Uterus (tissue), 4 donors: ENCODE measurements at places on chromosomes 12 and 14. TPM values are rescaled to one million over a fixed set of nuclear protein-coding genes. Genes with fewer than 3 reads are reported as not detected.

DNA sequence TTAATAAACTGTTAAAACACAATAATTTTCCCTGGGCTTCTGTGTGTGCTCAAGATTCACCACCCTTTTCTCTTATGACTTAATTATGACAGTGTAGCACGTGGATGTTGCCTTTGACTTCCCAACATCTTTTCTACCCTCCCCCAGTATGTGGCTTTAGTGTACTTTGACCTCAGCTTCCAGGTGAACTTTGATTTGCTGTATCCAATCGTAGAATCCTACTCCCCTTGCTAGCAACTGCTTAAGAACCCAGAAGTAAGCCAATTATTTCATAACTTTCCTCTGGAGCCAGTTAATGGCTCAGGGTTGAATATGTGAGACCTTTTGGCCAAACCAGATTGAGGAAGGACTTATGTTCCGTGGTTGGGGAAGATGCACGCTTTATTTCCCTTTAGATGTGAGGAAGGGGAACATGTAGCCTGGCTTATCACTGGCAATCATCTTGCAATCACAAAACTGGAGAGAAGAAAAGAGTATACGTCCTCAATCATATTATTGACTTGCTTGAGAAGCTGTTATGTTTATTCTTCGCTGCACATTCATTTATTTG lies 259.6 kb upstream of the ATP2B1 start:
- no peak for DNase-seq

DNA sequence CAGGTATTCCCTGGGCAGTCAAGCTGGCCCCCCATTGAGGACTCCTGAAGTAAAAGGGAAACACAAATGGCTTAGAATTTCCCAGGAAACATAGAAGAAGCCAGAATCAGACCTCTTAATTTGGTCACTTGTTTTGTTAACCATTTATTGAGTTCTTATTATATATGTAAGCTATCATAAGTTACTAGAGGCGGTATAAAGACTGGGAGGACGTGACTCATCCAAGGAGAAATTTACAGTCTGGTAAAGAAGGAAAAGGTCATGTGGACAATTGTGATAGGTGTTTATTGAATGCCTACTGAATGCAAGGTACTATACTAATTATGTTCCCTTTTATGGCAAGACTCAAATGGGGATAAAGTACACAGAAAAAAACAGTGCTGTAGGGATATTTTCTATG lies 146.7 kb downstream of the DYRK2 start:
- no peak for DNase-seq

- DNase-seq: no peak
Measured at GRCh38 chr14:24804552-24805212, 170.7 kb upstream of the GZMB start.

- no peak for DNase-seq
Measured at GRCh38 chr12:99111600-99111999, 466.5 kb downstream of the APAF1 start.

DNA sequence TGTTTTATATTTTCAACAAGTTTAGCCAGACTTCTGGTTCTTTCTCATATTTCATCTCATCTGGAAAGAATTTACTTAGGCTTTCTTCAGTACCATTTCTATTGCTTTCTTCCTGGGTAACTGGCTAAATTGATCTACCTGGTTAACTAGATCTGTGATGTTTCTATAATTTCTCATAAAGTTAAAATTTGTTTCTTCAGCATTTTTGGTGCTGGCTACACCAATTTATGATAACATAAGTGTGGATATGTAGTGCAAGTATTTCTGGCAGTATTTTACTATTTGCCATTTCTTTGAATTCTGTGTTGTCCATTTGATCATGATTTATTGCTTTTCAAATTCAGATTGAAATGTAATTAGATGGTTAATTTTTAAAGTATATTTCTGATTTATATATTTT lies 25.9 kb downstream of the ARHGAP5 start:
- DNase-seq: no peak

DNA sequence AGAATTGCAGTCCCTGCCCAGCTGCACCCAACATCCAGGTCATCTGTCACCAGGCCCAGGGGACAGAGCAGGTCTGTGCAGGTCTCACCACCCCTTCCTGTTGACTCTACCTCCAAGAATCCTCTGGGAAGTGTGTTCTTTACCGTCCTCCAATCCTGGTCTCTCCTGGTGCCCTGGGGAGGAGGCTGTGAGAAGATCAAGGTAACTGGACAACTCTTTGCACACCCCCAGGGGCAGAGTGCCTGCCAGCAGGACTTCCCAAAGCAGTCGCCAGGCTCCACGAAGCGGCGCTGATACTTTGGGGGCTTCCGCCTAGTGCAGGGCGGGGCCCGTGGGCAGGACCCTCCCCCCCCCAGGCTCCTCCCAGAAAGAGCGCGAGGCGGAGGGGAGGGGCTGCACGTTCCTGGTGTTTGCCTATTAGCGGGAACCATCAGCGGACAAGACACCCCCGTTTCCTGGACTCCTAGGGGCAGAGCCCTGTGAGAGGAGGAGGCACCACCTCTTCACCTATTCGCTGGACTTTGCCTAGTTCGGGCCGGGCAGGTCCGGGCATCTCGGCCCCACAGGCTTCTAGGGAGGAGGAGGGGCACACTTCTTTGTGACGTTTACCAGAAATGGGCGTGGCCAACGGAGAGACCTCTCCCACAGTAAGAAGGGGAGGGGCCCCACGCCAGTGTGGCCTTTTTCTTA lies 918.0 kb downstream of the AACS start:
- peak; percentile 16 for DNase-seq

GRCh38 chr12:95922231-95922630 lies 20.2 kb downstream of the CCDC38 start:
- no peak for DNase-seq

Gene GALNT4
- 3.8 TPM for total RNA-seq
